Astrocyte of the cerebellum (primary cell): ENCODE measurements at places on chromosomes 1 and 21.

GRCh38 chr21:41043014-41043413, 124.9 kb upstream of the BACE2 start:
- DNase-seq, result no peak

DNA sequence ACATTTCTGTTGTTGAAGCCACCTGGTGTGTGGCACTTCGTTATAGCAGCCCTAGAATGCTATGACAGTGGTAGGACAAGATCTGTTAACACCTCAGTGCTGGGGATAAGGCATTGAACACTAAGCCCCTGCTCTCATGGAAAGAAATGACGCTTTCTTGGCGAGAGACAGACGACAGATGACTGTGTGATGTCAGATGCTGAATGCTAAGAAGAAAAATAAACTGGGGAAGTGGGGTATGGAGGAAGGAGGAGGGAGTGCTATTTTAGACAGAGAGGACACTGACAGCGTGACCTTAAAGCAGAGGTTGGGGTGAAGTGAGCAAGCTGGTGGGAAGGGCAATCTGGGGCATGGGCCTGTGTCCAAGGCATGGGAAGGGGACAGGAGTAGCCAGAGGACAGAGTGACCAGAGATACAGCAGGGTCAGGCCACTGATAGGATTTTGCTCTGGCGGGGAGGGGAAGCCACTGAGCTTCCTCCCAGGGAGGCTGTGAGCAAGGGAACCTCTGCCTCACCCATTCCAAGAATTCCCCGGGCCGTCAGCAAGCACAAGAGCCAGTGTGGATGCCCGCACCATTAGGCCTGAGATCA, 15.2 kb downstream of the DOP1B start:
- DNase-seq, result no peak

- DNase-seq, result no peak
Measured at GRCh38 chr1:55815745-55816455, 600.7 kb upstream of the USP24 start.

DNA sequence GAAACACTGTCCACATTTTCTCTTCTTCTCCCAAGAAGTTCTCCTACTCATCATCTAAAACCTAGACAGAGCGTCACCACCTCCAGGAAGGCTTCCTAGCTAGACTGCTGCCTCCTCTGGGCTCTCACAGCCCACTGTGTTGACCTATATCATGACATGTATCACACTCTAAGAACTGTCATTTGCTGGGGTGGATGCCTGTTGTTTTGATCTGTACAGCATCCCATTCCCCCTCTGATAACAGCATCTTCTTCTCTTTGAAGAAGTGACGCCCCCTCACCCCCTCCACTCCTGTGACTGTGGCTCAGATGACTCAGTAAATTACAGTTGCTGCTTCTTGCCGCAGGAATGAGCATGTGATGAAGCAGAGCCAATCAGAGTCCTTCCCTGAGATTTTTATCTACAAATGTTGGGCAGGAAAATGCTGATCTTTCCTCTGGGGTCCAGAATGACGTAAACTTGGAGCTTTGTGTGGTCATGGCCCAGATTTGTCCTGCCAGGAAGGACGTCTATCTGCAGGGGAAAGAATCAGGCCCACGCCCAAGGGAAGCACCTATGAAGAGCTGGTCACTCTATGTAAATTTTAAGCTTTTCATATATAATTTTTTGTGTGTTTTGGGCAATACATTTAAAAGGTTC, 28.0 kb upstream of the FOXO6 start:
- peak; percentile 31 for DNase-seq

GRCh38 chr21:25338415-25338814, 268.9 kb downstream of the MRPL39 start:
- DNase-seq, result no peak

- DNase-seq, result no peak
Measured at GRCh38 chr21:25636727-25637126, 2.3 kb upstream of the JAM2 start.
